ENCODE measurements at places on chromosomes 2 and 18. TPM values are rescaled to one million over a fixed set of nuclear protein-coding genes. Genes with fewer than 3 reads are reported as not detected.

L3MBTL4 gene
- 0.24 TPM for total RNA-seq

LRRTM4 gene
- total RNA-seq = not detected

IL36B gene
- total RNA-seq = not detected

C2orf15 gene
- 1.6 TPM for total RNA-seq

DLX2 gene
- total RNA-seq = not detected

AFF3 gene
- 20.7 TPM for total RNA-seq

ITGA4 gene
- total RNA-seq = 172 TPM

EVX2 gene
- total RNA-seq = not detected

MYCN gene
- total RNA-seq = 0.27 TPM

UGT1A8 gene
- not detected for total RNA-seq

AGXT gene
- not detected for total RNA-seq

OTOS gene
- not detected for total RNA-seq

TUBA3E gene
- total RNA-seq = not detected

GALNT5 gene
- total RNA-seq = not detected

APOB gene
- not detected for total RNA-seq

GIGYF2 gene
- total RNA-seq = 70.7 TPM

HMSD gene
- 5.1 TPM for total RNA-seq

OSBPL6 gene
- 1.1 TPM for total RNA-seq

RNU2-63P gene
- not detected for total RNA-seq

AQP12A gene
- total RNA-seq = not detected

ITPRIPL1 gene
- total RNA-seq = 0.94 TPM

SH3BP4 gene
- 0.80 TPM for total RNA-seq

ACMSD gene
- not detected for total RNA-seq

SCN7A gene
- total RNA-seq = not detected

KCNG2 gene
- not detected for total RNA-seq

HAAO gene
- total RNA-seq = not detected

CEP192 gene
- total RNA-seq = 30.9 TPM

RFTN2 gene
- total RNA-seq = not detected

UGP2 gene
- total RNA-seq = 73.3 TPM

PID1 gene
- total RNA-seq = 5.3 TPM

AQP12B gene
- total RNA-seq = not detected

DHRS9 gene
- total RNA-seq = 0.24 TPM

PAX3 gene
- total RNA-seq = not detected

SERPINB4 gene
- total RNA-seq = not detected

INO80B gene
- total RNA-seq = 44.9 TPM

ELOA2 gene
- not detected for total RNA-seq

LYG1 gene
- total RNA-seq = 3.6 TPM

CD28 gene
- total RNA-seq = 224 TPM

CCL20 gene
- total RNA-seq = 0.36 TPM

KLHL30 gene
- not detected for total RNA-seq

CIDEA gene
- total RNA-seq = not detected

TUBA4B gene
- not detected for total RNA-seq

UGT1A10 gene
- total RNA-seq = not detected

MERTK gene
- total RNA-seq = 1.3 TPM

ERBB4 gene
- not detected for total RNA-seq

IGFBP5 gene
- not detected for total RNA-seq

FSHR gene
- total RNA-seq = not detected

TFCP2L1 gene
- not detected for total RNA-seq

GKN2 gene
- total RNA-seq = not detected

CPO gene
- not detected for total RNA-seq

G6PC2 gene
- not detected for total RNA-seq

ZBTB7C gene
- total RNA-seq = not detected

ITGAV gene
- 6.9 TPM for total RNA-seq

KIF5C gene
- 9.2 TPM for total RNA-seq

TNFAIP6 gene
- total RNA-seq = not detected

MAT2A gene
- 180 TPM for total RNA-seq

HOXD9 gene
- total RNA-seq = not detected
